ENCODE measurements at places on chromosomes 7 and 10. TPM values are rescaled to one million over a fixed set of nuclear protein-coding genes. Genes with fewer than 3 reads are reported as not detected.

HABP2 gene
- not detected for total RNA-seq

SEC61A2 gene
- 5.1 TPM for total RNA-seq

TUBB8 gene
- not detected for total RNA-seq

TAS2R4 gene
- not detected for total RNA-seq

LRGUK gene
- not detected for total RNA-seq

SPDYE5 gene
- not detected for total RNA-seq

MCMBP gene
- total RNA-seq, result 77.3 TPM

HKDC1 gene
- 0.23 TPM for total RNA-seq

RET gene
- 0.04 TPM for total RNA-seq

ARID5B gene
- total RNA-seq, result 15.7 TPM

LRMDA gene
- total RNA-seq, result not detected

OGDHL gene
- 0.37 TPM for total RNA-seq

CFAP69 gene
- total RNA-seq, result 1.8 TPM

ACSM6 gene
- total RNA-seq, result not detected

CARD11 gene
- 0.04 TPM for total RNA-seq

CFTR gene
- total RNA-seq, result not detected

COBL gene
- 0.81 TPM for total RNA-seq

WNT8B gene
- not detected for total RNA-seq

ZPBP gene
- not detected for total RNA-seq

DNA sequence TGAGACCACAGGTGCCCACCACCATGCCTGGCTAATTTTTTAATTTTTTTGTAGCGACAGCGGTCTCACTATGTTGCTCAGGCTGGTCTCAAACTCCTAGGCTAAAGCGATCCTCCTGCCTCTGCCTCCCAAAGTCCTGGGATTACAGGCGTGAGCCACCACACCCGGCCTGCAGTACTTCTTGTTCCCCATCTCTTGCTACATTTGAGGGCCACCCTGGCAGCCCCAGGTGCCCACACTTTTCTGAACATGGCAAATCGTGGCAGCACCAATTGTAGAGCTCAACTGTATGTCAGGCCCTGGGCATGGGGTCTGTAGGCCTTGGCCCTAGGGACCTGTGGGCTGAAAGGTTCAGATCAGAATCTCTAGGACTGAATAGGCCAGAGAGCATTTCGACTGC is 25.1 kb upstream of the LIMK1 start:
- no peak for DNase-seq

DNA sequence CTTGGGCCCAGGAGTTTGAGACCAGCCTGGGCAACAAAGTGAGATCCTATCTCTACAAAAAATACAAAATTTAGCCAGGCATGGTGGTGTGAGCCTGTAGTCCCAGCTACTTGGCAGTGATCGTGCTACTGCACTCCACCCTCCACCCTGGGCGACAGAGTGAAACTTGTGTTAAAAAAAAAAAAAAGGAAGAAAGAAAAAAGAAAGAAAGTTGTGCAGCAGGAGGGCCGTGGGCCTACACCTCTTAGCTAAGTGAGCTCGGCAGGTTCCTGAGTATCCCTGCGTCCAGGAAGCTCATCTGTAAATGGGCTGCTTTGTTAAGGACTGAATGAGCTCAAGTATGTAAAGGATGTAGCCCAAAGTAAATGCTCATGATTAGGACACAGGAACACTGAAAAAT is 155.0 kb downstream of the RNF216 start:
- no peak for DNase-seq

- DNase-seq, result no peak
These were observed 17.3 kb downstream of the SYPL1 start for GRCh38 chr7:106094780-106095179.

DNA sequence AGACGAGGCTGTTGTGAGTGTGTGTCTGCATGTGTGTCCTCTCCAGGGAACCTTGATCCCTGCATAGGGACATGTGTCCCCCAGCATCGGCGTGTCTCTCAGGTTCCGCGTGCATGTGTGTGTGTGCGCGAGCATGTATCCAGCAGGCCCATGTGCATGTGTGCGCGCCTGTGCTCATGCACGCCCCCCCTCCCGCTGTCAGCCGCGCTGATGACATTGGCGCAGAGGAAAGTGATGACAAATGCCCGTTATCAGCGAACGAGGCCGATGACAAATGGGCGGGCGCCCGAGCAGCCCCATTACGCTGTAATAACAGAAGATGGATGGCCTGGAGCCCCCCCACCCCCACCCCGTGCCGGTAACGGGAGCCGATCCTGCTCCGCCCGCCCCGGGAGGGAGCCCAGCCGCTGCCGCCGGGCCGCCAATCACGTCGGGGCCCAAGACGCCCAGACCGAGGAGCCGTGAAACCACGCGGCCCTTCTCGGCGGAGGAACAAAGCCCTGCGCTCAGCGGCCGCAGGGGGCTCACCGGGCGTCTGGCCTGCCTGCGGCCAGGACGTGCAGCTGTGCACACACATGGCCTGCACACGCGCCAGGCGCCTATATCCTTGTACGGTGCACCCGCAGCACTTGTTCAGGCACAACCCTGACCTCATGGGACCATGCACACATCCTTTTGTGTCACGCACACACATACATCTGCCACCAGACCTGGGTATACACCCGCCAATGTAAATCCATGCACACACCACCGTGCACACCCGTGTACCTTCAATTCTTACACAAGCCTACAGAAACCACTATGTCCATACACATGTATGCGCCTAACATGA is 21.5 kb downstream of the POLL start:
- no peak for DNase-seq

DNA sequence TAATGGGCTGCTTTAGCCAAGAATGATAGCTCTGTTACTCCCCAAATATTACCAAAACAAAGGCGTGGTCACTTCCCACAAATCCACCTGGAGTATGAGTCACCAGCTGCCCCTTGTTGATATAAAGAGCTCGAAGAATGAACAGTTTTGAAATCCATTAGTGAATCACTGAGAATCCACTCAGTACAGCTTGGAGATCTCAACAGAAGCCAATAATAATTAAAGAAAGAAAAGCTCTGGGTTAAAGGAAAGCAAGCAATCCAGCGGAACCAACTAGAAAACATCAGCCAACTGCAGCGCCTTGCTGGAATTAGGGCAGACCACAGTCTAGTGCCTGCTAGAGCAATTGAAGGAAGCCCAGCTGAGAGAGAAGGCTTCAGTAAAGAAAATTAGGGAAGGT is 576.0 kb upstream of the C7orf33 start:
- peak; percentile 59 for DNase-seq

GRCh38 chr7:112120696-112121217 is 85.4 kb downstream of the DOCK4 start:
- no peak for DNase-seq

- DNase-seq, result no peak
These were observed 666.0 kb upstream of the COBL start for GRCh38 chr7:51982653-51983052.

- peak; percentile 58 for DNase-seq
These were observed 194.4 kb upstream of the IMMP2L start for GRCh38 chr7:111756687-111757178.

GRCh38 chr10:113958631-113959382 is 84.9 kb upstream of the ADRB1 start:
- peak; percentile 89 for DNase-seq

GRCh38 chr7:19404912-19405329 is 259.7 kb upstream of the FERD3L start:
- peak; percentile 100 for DNase-seq

GRCh38 chr10:60643874-60644273 is 134.4 kb upstream of the CDK1 start:
- no peak for DNase-seq

DNA sequence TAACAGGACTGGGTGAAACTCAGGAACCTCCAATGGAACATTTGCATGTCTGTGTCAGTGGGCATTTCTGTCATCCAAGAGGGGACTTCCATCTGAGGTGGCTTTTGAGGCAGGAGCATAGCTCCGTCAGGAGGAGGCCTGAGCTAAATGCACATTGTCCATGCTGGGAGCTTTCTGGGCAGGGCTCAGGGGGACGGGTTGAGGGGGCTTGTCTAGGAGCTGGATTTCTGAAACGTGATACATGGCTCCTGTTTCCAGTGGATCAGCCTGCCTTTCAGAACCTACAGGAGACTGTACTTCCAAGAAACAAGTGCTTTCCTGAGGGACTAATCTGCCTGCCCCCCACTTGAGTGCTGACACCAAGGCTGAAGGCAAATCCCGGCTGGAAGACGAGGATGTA is 40.5 kb upstream of the GDF10 start:
- DNase-seq, result no peak

- DNase-seq, result no peak
These were observed 289.0 kb downstream of the SNX13 start for GRCh38 chr7:17651341-17651740.

- no peak for DNase-seq
These were observed 34.0 kb downstream of the PRSS2 start for GRCh38 chr7:142804728-142805207.

DNA sequence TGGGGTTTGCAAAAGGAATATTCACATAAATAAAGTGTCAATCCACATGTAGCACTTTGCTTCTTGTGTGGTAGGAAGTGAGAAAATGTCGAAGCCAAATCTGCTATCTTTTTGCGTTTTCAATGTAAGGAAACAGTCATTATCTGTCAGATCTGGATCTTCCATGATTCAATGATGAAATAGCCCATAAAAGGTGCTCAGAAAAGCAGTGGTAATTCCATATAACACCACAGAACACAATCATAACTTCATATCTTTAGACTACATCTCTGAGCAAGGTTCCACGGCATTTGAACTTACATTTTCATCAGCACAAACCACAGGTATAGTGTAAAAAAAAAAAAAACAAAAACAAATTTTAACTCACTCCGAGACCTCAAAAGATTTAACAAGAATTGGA is 39.9 kb upstream of the EGR2 start:
- DNase-seq, result no peak

DNA sequence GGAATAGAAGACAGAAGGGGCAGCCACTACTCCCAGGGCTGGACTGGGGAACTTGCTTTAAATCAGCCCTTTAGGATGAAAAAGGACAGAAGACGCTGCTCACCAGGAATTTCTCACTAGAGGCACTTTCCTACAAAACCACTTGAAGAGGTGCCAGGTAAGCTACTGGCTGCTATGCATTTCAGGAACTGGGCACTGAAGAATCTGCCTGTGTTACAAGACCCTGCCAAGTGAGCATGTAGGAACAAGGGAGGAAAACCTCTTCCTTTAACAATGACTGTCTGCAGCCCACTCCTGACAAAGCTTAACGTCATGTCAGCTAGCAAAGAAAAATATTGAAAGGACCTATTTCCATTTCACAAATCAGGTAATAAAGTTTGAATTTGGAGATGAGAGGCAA is 5.8 kb upstream of the AGMO start:
- no peak for DNase-seq

DNA sequence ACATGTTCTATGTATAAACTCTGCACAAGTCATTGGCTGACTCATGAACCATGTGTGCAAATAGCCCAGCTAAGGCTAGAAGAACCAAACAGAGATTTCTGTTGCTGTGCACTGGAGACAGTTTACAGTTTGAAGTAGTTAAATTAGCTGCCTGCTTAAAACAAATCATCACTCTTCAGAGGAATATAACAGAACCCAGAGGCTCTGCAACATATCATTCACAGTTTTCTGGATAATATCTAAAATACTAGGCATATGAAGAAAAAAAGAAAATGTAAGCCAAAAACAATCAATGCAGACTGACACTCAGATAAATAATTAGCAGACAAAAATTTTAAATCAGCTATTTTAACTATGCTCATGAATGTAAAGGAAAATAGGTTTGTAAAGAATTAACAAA is 23.6 kb upstream of the FAM204A start:
- DNase-seq, result no peak

DNA sequence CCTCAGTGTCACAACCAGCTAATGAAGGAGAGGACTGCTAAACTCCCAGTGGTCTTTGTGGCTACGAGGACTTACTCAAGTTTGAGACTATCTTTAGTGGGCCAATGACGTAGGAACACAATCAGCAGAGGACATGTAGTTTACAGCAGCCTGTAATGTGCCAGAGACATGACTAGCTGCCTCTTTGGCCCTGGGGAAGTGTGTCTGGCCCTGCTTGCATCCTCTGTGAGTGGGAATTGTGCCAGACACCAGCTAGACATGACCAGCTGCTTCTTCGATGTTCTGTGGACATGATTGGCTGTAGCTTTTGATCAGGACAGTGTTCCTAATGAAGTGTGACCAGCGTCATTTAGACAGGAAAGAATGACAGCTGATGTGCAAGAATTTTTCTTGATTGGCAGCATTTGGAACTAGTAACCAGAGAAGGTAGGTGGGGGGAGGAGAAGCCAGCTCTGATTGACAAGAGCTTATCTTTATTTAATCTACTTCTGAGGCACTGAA is 141.7 kb downstream of the AUTS2 start:
- peak; percentile 54 for DNase-seq

- no peak for DNase-seq
These were observed 36.5 kb upstream of the TMEM140 start for GRCh38 chr7:135111379-135111778.

DNA sequence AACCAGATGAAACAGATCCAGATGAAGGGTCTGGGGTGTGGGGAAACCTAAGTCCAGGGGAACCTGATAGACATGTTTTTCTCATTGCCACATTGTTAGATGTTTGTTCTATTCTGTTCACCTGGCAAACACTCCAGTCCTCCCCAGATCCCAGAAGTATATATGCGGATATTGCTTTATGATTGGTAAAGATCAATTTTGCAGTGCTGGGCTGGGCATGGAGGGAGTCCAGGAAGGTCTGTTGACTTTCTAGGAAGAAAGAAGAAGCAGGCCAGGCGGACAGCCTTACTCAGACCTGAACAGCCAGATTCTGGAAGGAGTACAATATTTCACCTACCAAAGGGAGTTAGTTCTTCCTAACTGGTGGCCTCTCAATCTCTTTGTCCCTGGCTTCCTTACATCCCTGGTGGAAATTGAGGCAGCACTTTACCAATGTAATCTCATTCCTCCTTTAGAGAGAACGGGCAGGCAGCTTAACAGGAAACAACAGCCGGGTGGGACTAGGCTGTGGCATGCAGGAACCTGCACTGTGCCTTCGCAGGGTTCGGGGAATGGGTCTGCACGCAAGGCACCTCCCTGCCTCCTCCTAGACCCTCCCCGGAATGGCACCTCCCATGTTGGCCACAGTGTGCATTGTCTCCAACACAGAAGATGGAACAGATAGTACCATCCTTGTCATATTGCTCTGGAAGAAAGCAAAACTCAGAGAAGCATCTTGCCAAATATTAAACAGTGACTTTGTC is 930 bp downstream of the GIMAP6 start:
- no peak for DNase-seq

- DNase-seq, result no peak
These were observed 14.0 kb downstream of the AOAH start for GRCh38 chr7:36710186-36710791.

DNA sequence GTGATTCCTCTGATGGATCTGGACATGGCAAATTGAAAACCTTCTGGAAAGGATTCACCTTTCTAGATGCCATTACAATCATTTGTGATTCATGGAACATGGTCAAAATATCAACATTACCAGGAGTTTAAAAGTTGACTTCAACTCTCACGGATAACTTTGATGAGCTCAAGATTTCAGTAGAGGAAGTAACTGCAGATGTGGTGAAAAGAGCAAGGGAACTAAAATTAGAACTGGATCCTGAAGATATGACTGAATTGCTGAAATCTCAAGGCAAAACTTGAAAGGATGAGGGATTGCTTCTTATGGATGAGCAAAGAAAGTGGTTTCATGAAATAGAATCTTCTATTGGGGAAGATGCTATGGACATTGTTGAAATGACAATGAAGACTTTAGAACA is 293.6 kb downstream of the ARHGAP12 start:
- DNase-seq, result no peak

- DNase-seq, result no peak
These were observed 22.5 kb downstream of the CAV1 start for GRCh38 chr7:116547347-116547746.

Measured in H4 (cell line).